ENCODE measurements at places on chromosomes 1 and 21. TPM values are rescaled to one million over a fixed set of nuclear protein-coding genes. Genes with fewer than 3 reads are reported as not detected.
A peak's percentile ranks its signal among the peaks of the same experiment; 100 is the strongest.

The HSF2BP gene
- 1.0 TPM for polyA plus RNA-seq

The ALPL gene
- 1.8 TPM for polyA plus RNA-seq

The TGFB2 gene
- 10.2 TPM for polyA plus RNA-seq

The C1orf87 gene
- not detected for polyA plus RNA-seq

The AKNAD1 gene
- polyA plus RNA-seq, result 0.45 TPM

The ITGB2 gene
- polyA plus RNA-seq, result not detected

The DAB1 gene
- polyA plus RNA-seq, result 0.05 TPM

The SNRPE gene
- 227 TPM for polyA plus RNA-seq

The TSTD1 gene
- not detected for polyA plus RNA-seq

The PTCH2 gene
- polyA plus RNA-seq, result 0.36 TPM

The RGS1 gene
- not detected for polyA plus RNA-seq

The AMY1B gene
- polyA plus RNA-seq, result not detected

The HES4 gene
- polyA plus RNA-seq, result 0.76 TPM

The RGSL1 gene
- not detected for polyA plus RNA-seq

The BCL10 gene
- 19.4 TPM for polyA plus RNA-seq

DNA sequence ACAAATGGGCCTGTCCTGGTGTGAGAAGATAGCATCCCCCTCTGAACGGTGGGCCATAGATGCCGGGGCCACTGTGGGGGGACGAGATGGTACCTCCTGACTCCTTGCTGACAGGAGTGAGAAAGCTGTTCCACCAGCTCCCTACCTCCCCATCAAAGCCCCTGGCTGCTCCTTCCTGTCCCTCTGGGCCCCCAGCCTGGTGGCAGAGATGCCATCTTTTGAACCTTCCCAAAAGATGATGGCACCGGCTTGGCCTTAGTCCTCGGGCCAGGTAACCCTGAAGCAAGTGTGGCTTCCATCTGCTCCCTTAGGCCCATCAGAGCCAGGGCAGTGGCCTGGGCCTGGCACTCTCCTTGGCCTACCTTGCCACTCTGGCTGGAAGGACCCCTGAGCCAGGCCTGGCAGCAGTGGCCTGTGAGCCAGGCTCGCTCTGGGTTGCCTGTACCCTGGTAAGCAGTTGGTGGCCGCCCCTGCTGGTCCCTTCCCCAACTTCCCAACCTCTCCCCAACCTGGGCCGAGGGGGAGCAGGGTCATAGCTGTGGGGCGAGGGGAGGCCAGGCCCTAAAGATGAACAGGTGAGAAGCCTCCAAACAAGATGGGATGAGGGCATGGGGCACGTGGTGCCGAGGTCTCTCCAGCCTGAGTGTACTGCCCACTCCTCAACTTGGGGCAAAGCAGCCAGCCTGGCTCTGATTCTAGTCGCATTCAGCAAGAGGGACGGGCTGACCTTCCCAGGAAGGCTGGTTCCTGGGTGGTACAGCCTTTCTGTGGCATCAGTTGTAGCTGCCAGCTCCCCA lies 34.7 kb downstream of the ZBTB17 start:
- DNase-seq, result no peak

DNA sequence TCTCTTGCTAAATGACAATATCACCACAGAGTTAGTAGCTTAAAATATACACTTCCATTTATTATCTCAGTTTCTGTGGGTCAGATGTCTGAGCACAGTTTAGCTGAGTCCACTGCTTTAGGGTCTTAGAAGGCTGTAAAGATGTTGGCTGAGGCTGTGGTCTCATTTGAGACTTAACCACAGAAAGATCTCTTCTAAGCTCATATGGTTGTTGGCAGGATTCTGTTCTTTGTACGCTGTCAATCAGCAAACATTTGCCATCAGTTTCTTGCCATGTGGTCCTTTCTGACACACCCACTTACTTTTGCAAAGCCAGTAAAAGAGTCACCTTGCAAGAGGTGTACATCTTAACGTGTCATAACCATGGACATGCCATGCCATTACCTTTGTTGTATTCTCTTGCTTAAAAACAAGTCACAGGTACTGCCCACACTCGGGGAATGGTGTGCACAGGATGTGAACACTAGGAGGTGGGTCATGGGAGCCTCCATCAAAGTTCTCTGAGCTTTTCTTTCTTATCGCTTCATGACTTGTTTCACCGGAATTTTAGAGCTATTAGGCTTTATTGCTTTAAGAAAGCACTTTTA lies 18.7 kb downstream of the DYRK1A start:
- no peak for DNase-seq

DNA sequence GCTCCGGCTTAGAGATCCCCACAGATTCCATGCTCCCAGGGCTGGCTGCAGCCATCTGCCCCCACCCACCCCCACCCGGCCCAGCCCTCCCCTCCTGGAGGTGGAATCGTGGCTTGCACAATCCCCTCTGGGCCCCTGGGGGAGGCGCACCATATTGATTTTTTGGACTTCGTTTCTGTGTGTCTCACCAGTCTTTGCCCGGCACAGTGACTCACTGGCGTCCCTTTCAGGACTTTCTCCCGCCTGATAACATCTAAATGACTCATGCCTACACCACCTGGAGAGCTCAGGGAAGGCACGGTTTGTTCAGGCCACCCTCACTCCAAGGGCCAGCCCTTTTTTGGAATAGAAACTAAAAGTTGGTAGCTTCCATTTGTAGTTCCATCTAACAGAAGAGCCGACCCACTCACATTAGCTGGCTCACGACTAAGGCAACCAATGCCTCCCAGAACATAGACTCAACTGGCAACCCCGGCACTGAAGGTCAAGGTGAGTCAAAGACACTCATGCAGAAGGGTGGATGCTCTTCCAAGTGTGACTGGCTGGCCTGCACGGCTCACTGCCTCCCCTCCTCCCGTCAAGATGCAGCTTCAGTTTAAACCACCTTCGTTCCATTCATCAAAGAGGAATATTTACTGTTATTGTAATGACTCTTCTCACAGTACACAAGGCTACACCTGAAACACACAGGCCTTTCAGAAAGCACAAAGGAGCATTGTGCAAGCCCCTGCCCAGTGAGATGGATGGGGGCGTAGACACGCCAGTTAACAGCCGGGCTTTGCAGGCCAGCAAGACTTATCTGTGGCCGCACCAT lies 18.1 kb upstream of the ETS2 start:
- no peak for DNase-seq

- no peak for DNase-seq
Observed at GRCh38 chr1:226983247-226983991, 43.3 kb downstream of the COQ8A start.

GRCh38 chr21:18810136-18810535 lies 406.6 kb upstream of the TMPRSS15 start:
- DNase-seq, result no peak

DNA sequence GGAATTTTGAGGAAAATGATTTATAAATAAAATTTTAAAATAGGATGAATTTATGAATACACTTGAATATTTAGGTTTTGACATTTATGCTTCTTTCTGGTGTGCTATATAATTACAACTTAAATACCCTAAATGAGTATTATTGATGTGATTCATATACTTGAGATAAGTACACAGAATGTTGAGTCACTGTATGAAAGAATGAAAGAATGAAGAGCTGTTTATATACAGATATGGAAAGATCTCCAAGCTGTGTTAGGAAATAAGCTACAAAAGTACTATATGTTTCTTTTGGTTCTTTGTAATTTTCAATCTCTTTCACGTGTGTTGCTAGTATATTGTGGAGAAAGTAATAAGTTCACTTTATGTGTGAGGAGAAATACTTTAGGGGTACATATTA lies 147.2 kb downstream of the RASAL2 start:
- peak; percentile 30 for DNase-seq

DNA sequence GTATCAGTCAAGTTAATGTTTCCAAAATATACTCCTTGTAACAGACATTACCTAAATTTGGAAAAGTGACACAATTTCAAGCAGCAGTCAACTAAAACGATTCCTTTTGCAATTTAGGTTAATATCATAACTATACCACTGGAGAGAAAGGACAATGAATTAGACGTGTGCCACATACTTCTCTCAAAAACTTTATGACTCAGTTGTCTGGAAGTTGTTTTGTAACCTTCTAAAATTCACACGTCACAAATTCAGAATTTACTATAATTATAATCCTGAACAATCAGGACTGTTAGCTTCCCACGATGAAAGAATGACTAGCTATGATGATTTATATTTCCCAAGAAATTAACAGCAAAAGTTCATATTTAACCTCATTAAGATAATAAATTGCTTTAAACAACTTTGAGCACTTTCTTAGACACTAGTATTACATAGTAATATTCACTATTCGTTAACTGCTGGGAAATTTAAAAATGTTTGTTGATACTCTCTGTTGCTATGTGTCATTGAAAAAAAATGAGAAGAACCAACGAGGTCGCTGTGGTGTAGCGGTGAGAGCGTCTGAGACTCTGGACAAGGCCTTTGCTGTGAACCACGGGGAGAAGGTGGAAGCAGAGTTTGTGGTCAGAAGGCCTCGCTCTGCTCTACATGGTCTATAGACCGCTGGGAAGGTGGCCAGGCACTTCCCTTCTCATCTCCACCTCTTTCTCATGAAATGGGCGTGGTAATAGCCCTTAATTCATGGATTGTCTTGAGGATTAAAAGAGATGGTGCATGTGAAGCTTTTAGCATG lies 27.9 kb upstream of the BATF3 start:
- DNase-seq, result no peak

GRCh38 chr1:109892561-109893368 lies 17.9 kb upstream of the CSF1 start:
- DNase-seq, result no peak

DNA sequence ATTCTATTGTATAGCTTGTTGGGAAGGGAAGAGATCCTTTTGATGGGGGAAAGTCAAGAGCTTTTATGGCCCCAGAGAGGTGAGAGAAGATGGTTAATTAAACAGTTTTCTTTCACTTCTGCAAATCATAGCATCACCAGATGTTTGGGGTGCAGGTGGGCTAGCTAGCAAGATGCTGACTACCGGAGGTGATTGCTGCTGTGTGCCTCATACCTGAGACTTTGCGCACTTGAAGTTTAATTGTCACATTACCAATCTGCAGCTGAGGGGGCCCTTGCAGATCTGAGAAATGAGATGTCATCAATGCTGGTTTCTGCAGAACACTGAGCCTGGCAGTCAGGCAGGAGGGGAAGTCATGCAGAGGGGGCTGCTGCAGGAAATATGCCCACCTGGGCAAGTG lies 73.9 kb downstream of the SNRPE start:
- DNase-seq, result no peak

- no peak for DNase-seq
Observed at GRCh38 chr1:183353597-183353996, 64.6 kb downstream of the NMNAT2 start.

GRCh38 chr1:36177589-36178431 lies 21.9 kb downstream of the MAP7D1 start:
- no peak for DNase-seq

DNA sequence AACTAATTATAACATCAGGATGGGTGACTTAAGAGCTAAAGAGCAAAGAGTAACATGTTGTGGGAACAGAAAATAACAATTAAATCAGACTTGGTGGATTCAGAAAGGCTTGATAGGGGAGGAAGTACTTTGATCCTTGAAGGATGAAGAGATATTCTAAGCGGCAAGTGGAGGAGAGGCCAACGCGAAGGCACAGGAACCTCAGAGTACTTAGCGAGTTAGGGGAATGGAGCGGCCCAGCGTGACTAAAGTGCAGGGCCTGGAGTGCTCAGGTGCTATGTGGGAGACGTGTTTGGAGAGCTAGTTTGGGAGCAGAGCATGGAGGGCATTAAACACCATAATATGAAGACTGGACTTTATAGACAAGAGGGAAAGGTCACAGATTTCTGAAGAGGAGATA lies 64.3 kb downstream of the ADCY10 start:
- DNase-seq, result no peak

DNA sequence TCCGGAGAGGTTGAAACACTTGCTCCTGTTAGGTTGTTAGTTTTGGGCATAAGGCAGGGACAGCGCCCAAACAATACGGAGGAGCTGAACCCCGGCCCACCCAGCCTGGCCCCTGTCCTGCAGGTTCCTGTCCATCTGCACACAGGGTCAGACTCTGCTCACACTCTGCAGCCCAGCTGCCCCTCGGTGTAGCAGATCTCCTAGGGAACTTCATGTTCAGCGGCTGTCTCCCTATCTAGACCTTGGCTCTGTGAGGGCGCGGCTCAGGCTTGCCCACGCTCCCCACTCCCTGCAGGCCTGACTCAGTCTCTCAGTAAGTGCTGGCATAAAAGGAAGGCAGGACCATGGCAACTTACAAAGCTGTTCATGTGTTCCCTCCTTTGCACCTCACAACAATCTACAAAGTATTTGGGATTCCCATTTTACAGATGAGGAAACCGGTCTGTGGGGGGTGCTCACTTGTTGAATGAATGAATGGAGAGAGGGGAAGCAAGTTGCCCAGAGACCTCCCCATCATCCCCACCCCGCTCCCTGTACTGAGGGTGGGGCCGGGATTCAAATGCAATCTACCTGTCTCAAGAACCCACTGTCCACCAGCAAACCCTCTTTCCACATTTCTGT lies 26.2 kb downstream of the ACOT11 start:
- no peak for DNase-seq

- DNase-seq, result no peak
Observed at GRCh38 chr1:93143136-93143535, 37.1 kb downstream of the TMED5 start.

GRCh38 chr1:165494949-165495857 lies 48.6 kb upstream of the LRRC52 start:
- DNase-seq, result no peak

GRCh38 chr21:42250422-42251403 lies 31.8 kb downstream of the ABCG1 start:
- no peak for DNase-seq

DNA sequence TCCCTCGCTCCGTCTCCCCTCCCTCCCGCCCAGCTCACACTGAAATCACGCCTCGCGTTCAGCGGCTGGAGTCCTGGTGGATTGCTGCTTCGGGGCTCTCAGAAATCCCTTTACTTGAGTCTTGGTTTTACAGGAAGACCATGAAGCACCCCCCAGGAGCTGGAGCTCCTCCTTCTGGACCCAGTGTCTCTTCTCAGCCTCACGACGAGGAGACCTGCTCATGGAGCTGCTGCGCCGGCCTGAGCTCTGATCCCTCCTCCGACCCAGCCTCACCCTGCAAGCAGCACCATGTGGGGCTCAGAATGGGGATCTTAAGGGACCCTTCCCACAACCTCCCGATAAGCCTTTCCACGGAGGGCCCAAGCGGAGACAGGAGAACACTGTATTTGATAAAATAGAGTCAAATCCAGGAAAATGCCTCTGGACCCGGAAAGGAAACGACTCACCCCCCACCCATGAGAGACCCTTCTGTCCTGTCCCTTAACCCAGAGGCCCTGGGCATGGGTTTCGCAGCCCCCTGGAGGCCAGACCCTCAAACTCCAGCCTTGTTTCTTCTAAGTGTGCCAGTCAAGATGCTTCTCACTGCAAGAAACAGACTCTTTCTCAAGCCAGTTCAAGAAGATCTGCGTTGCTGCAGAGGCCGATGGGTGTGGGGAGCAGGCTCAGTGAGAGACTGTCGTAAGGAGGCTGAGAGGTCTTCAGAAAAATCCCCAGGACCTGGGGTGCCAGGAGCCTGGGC lies 26.1 kb downstream of the PDE9A start:
- DNase-seq, result no peak

- no peak for DNase-seq
Observed at GRCh38 chr1:32611859-32612188, 38.5 kb downstream of the ZBTB8OS start.

DNA sequence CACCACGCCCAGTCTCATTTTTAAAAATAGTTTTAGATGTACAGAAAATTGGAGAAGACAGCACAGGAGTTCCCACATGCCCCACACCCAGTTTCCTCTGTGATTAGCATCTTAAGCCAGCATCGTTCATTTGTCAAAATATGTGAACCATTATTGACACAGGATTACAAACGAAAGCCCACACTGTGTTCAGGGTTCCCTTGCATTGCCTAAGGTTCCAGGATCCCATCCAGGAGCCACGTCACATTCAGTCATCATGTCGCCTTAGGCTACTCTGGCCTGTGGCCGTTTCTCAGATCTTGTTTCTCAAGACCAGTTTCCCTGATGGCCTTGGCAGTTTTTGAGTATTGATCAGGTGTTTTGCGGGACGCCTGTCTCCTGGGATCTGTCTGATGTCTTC lies 34.7 kb upstream of the TNFRSF1B start:
- DNase-seq, result no peak

All from AG04450 (cell line).